ENCODE measurements at places on chromosomes 12 and 14.

GRCh38 chr12:442235-442884, 17.4 kb upstream of the B4GALNT3 start:
- no peak for DNase-seq

DNA sequence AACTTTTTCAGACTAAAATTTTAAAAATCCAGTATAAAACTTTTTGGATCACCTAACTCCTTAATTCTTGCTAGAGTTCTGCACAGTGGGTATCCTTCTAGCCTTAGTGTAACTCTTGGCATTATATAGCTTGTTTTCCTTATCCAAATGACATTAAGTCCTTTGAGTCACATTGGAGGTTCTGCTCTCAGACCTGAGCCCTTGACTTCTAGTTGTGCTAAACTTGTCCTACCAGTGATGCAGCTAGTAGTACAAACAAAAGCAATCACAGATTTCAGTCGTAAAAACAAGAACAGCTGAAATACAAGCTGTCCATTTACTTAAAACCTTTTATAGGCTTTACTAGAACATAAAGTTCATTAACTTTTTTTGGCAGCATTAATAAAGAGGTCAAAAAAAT, 10.5 kb downstream of the ZBTB1 start:
- DNase-seq: no peak

DNA sequence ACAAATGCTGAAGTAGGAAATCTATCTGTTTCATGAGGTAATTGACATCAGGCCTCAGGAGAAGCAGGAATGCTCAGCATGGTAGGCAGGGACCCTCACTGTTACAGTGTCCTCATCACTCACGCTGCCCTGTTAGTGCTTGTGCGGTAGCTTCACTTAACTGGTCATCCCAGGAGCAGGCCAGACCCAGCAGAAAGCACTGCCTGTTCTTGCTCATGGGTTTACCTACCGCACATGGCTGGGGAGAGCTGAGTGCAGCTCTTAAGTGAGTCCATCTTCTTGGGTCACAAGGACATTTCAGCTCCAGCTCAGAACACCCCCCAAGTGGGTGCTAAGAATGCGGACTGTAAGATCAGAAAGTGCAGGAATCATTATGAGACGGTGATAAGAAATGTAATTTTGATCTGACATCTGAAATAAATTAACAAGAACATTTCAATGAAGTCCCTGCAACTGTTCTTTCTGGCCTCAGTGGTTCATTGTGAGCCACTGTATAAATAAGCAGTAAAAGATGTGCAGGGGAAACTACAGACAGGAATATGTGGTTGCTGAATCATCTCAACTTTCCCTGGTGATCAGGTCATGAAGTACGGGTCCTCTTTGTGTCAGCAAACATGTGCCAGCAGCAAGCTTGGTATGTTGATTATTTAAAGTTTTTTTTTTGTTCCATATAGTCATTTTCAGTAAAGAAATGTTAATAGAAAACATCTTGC, 757.7 kb upstream of the TMEM132C start:
- DNase-seq: no peak

DNA sequence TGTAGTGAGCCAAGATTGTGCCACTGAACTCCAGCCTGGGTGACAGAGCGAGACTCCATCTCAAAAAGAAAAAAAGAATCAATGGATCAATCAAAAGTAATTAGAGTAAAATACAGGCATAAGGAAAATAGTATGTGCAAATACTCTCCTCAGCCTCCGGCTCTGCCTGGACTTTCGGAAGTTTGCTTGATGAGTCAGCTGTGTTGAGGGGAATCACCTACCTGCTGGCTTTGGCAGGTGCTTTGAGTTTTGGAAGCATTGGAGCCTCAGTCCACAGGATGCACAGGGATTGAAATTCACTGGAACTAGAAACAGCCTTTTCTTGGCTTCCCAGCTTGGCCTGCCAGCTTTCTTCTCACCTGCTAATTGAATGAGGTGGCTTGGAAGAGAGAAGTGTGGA, 268.2 kb downstream of the PCNX1 start:
- DNase-seq: no peak

- DNase-seq: no peak
Observed at GRCh38 chr12:76679778-76680177, 84.1 kb upstream of the ZDHHC17 start.

DNA sequence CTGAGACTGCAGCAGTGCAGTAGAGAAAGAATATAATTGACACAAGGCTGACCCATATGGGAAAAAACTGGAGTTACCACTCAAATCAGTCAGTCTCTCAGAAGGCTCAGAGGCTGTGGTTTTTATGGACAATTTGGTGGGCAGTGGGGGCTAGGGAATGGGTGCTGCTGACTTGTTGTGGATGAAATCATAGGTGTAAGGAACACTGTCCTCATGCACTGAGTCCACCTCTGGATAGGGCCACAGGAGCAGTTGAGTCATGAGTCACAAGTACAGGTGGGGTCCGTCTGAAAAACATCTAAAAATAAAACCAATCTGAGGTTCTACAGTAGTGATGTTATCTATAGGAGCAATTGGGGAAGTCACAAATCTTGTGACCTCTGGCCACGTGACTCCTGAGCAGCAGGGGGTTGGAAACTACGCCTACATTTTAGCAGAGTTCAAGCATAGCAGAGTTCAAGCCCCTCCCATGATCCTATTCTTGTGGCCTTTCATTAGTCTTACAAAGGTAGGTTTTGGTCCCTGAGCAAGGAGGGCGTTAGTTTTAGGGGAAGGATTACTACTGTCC, 18.1 kb upstream of the SGPP1 start:
- no peak for DNase-seq
